Aortic smooth muscle cell (primary cell): ENCODE measurements at places on chromosomes 6 and 20. TPM values are rescaled to one million over a fixed set of nuclear protein-coding genes. Genes with fewer than 3 reads are reported as not detected.

Gene SFTA2
- not detected in 2 replicates for total RNA-seq

Gene ULBP3
- 15.8 and 22.6 TPM in 2 replicates for total RNA-seq

Gene PSMG4
- total RNA-seq = 20.4 and 38.8 TPM in 2 replicates

Gene E2F3
- 4.4 and 6.8 TPM in 2 replicates for total RNA-seq

Gene ATP9A
- total RNA-seq = 41.7 and 49.0 TPM in 2 replicates

Gene COL11A2
- total RNA-seq = 0.12 and 0.13 TPM in 2 replicates

Gene MLIP
- total RNA-seq = 0.19 TPM in 1 of 2 replicates, not detected in the other

Gene TCFL5
- total RNA-seq = 16.9 and 18.1 TPM in 2 replicates

Gene GGT7
- 8.9 and 9.0 TPM in 2 replicates for total RNA-seq

Gene STX11
- 3.6 and 4.8 TPM in 2 replicates for total RNA-seq

Gene KCNQ2
- total RNA-seq = not detected in 2 replicates

Gene CTCFL
- total RNA-seq = not detected in 2 replicates

Gene GDAP1L1
- total RNA-seq = not detected in 2 replicates

Gene TAP1
- 35.9 and 41.0 TPM in 2 replicates for total RNA-seq

Gene MRPL14
- total RNA-seq = 34.4 and 43.9 TPM in 2 replicates

Gene POPDC3
- total RNA-seq = 0.44 and 0.92 TPM in 2 replicates

Gene TMC2
- not detected in 2 replicates for total RNA-seq

Gene COL19A1
- not detected in 2 replicates for total RNA-seq

Gene PAQR8
- total RNA-seq = 4.4 and 4.5 TPM in 2 replicates

Gene ISM1
- 0.06 and 0.66 TPM in 2 replicates for total RNA-seq

Gene WFDC10B
- total RNA-seq = not detected in 2 replicates

Gene C2
- total RNA-seq = 2.8 and 4.3 TPM in 2 replicates

Gene PI16
- under 0.01 and 0.19 TPM in 2 replicates for total RNA-seq

Gene RAB32
- 72.8 and 75.8 TPM in 2 replicates for total RNA-seq

Gene CFB
- total RNA-seq = 20.3 and 31.2 TPM in 2 replicates

Gene NKAPL
- 1.9 and 2.4 TPM in 2 replicates for total RNA-seq

Gene KCNK16
- total RNA-seq = not detected in 2 replicates

Gene FAXC
- under 0.01 and 0.25 TPM in 2 replicates for total RNA-seq

Gene RSPH9
- 0.40 and 0.44 TPM in 2 replicates for total RNA-seq

Gene COMMD7
- total RNA-seq = 31.2 and 38.5 TPM in 2 replicates

Gene PLAGL1
- total RNA-seq = 10.6 and 19.4 TPM in 2 replicates

Gene SSTR4
- total RNA-seq = 0.13 TPM in 1 of 2 replicates, not detected in the other

Gene CCN6
- total RNA-seq = not detected in 2 replicates
